ENCODE measurements at places on chromosomes 6 and 20.

GRCh38 chr20:2236256-2236655 lies 59.5 kb upstream of the TGM3 start:
- DNase-seq, result no peak

DNA sequence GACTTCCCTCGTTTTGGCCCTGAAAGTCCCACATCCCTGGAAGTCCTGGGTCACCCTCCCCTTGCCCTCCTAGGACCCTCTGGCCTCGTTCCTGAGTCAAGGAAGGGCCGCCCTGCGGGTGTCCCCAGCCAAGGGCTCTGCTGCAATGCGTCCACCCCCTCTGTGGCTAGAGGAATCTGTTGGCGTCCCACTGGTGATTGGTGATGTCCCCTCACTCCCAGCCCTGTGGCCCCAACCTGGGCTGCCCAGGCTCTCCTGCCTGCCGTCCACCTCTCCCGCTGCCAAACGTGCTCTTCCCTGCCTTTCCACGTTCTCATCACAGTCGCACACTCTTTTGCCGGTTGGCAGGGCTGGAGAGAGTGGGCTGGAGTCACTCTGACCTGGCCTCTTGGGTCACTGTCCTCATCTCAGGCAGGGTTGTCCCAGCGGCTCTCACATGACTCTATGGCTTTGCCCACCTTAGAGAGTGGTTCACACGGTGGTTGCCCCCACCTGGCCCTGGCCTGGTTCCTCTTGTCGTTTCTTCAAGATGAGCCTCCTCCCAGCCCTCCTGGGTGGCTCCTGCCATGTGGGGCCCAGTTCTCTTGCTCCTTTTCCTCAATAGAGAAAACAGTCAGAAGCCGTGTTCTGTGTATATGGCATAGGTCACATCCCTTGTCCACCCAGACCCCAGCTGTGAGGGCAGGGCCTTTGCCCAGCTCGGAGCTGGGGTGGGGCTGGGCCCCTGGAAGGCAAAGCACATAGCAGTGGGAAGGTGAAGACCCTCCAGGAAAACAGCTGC lies 100.9 kb downstream of the TMEM242 start:
- DNase-seq, result no peak

- no peak for DNase-seq
Measured at GRCh38 chr6:52457096-52457495, 37.0 kb downstream of the EFHC1 start.

DNA sequence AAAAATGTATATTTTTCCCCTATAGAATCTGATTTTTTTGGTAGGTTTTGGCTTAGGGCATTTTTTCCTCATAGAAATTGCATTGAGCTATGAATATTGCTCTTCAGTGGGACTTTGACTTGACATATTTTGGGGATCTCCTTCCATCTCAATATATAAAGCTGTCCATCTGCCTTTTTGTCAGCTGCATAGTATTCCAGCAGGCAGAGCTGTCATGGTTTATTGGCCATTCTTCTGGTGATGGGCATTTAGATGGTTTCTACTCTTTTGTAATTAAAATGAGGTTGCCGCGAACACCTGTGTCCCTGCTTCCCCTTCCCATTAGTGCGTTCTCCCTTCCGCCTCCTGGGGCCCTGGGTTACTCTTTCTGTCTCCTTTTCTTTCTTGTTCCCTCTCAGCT lies 80.0 kb upstream of the NNAT start:
- no peak for DNase-seq

GRCh38 chr6:6826095-6826901 lies 237.8 kb downstream of the LY86 start:
- DNase-seq, result peak; percentile 10

Measured in CD4-positive, alpha-beta T cell treated with Interferon alpha-2 for 1 hour (primary cell).